ENCODE measurements at places on chromosomes 3 and 15.
A peak's percentile ranks its signal among the peaks of the same experiment; 100 is the strongest.

- peak; percentile 74 for DNase-seq
Measured at GRCh38 chr3:50246517-50246954, 10.5 kb downstream of the GNAI2 start.

- no peak for DNase-seq
Measured at GRCh38 chr3:151009430-151009829, 36.9 kb upstream of the CLRN1 start.

DNA sequence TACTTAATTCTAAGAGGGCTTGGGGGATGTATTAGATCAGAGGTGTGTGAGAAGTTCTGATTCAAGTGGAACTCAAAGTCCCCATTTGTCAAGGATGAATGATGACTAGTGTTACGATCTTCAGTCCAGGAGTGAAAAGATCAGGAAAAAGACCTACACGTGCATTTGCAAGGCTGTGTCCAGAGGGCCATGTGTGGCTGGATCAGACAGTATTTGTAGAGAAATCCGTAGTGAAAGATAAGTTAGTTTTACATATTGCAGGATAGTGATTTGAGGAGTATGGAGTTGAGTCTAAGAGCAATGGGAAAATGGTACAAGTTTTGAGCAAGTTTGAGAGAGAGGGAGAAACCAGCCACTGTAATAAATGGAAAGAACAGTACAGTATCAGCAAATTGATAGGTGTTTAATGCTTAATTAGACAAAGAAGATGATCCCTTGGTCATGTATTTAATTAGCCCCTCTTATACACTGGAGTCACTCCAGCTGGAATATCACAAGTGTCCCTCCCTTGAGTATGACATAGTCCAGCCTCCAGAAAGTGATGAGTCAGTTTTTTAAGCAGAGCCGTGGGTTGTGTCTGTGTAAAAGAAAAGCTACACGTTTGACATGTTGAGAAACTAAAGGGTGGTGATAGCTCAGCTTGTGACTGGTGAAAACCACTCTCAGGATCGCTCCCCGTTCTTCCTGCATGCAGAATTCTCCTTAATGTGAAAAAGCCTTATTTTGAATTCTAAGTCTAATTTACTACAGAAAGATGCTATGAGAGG lies 348.8 kb downstream of the ROBO1 start:
- no peak for DNase-seq

- DNase-seq = peak; percentile 11
Measured at GRCh38 chr3:144516026-144516425, 544.4 kb downstream of the DIPK2A start.

DNA sequence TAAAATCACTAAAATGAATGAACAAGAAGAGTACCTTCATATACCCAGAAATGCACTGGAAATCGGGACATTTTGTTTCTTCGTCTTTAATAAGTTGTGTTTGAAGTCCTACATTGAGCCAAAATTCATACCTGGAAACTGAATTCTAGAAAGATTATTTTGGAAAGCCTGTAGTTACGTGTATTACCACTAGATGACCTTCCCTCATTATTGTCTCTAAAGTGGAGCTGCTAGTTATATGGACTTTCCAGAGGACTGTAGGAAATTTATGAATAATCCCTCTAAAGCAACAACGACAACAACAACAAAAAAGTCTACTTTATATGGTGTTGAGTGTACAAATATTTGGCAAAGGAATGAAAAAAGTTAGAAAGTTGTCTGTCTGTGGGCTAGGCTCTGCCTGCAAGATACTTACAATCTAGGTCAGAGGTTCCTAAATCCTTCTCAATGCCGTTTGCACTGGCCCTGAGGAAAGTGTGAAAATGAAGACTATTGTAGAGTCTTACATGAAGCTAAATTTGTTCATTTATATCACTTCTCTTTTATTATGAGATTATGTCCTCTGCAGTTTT lies 234.8 kb upstream of the NR2E3 start:
- no peak for DNase-seq

DNA sequence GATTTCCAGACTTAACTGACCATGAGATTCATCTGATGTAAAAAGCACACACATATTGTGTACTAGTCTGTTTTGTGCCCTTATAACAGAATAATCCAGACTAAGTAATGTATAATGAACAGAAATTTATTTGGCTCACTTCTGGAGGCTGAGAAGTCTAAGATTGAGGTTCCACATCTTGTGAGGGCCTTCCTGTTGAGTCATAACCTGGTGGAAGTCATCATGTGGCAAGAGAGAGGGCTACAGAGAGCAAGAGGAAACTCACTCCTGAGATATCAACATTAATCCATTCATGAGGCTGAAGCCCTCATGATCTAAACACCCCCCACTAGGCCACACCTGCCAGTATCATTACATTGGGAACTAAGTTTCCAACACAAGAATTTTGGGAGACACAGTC lies 977.6 kb downstream of the MCTP2 start:
- DNase-seq = peak; percentile 8

DNA sequence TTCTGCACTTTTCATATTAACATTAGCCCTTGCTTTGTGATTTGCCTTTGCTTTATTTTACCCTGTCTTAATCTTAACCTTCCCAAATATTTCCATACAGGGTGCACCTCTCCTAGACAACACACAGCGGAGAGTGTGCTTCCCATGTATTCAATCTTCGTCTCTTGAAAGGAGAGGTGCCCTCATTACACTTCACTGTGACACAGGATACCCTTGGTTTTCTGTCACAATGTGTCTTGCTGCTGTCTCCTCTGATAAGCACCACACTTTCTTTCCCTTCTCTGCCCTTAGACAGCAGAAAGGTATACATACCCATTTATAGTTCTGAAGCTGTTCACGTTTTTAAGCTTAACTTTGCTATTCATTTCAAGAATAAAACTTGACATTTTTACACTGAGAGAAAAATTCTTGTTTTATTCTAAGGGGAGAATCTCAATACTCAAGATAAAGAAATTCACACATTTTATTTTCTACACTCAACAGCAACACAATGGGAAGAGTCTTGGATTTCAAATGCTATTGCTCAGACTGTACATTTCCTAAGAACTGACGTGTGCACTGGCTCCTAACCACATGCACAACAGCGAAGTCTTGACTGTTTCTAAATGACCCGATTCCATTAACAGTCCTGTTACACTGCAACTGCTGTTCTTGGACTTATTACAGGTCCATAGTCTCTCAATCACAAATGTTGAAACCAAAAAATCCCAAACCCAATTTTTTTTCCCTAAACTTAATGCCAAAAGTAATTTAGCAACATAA lies 21.1 kb downstream of the ZXDC start:
- DNase-seq = no peak

DNA sequence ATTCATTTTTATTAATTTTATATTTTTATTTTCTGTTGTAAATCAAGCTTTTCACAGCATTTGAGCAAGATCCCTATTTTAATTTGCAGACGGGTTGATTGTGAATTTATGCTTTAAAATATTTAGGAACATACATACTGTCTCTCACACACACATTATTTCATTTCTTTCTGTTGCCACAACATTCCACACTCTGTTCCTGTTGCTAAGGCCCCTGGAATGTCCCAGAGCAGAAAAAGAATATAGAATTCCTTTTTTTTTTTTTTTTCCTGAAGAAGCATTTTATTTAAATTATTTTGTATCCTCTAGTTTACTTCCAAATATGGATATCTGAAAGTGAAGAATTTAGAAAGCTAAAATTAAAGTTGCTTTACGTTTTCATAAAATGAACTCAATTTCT lies 36.8 kb upstream of the SCAANT1 start:
- peak; percentile 30 for DNase-seq

DNA sequence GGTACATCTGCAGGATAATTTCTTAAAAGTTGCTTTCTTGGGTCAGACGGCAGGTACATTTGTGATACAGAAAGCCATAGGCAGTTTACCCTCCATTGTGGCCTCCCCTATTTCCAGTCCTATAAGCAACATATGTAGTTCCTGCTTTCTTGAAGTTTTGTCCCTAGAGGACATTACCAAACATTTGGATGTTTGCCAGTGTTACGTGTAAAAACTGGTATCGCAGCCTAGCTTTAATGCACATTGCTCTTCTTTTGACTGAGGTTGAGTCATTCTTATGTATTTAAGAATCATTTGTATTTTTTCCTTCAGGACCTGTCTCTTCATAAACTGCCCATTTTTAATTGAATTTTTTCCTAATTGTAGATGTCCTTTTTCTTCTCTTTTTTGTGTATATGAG lies 114.3 kb downstream of the DIPK2A start:
- no peak for DNase-seq

DNA sequence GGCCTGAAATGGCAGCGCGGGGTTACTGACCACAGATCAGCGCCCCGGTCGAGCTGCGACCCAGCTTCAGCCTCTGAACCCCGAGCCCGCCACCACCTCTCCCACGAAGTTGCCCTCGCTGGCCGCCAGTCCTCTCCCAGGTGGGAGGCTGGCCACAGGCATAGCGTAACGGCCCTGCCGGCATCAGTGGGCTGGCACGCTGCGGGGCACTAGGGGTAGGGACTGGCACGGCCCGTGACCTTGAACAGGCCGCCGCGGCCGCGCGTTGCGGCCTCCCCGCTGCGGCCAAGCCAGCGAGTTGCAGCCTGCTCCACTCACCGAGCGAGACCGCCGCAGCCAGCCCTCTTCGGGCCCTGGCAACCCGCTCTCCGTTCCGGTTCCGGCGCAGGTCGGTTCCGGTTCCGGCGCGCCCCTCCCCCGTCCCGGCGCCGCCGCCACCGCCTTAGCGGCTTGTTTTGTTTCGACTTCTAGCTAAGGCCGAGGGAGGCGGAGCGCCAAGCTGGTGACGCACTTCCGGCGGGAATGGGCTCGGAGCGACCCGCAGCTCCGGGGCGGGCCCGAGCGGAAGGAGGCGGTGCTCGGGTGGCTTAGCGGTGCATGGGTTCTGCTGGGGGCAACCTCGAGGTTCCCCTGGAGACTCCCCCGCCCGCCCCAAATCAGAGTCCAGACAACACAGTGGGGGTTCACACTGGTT lies at the start of gene USP19:
USP19 (minus strand) TSS at position 386 of the 694 bp plus-strand sequence. CDS start 1,678 bp downstream, outside the sequence.
- peak; percentile 86 for DNase-seq

- no peak for DNase-seq
Measured at GRCh38 chr3:122094125-122094524, 39.0 kb downstream of the CD86 start.

DNA sequence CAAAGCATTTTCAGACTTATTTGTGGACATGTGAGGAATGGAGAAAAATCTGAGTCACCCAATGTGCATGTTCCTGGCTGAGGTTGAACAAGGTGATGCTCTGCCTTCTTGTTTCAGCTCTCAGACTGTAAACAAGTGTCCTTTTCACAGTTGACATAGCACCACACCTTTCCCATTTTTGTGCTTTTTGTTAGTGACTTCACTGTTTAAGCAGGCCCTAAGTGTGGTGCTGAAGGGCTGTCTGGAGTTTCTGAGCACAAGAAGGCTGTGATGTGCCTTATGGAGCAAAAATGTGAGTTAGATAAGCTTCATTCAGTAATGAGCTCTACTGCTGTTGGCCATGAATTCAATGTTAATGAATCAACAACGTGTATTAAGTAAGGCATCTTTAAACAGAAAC lies 20.4 kb downstream of the ABI3BP start:
- no peak for DNase-seq

GRCh38 chr3:160618363-160618762 lies 53.0 kb upstream of the KPNA4 start:
- no peak for DNase-seq

DNA sequence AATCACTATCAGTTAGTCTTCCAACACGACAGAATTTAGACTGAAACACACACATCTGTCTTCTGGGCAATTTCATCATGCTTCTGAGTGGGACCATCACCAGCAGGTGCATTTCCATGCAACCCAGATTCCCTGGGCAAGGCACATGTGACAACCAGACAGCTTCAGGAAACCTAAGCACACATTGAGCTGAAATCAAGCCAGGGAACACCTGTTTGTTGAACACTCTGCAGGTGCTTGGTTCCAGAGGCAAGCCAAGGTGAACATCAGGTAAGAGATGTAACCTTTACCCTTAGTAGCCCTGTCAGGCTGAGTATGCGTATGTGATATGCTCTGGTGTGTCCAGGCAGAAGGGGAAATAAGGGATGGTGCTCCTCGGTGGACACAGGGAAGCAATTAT lies 3.3 kb upstream of the PSMD2 start:
- DNase-seq = no peak

DNA sequence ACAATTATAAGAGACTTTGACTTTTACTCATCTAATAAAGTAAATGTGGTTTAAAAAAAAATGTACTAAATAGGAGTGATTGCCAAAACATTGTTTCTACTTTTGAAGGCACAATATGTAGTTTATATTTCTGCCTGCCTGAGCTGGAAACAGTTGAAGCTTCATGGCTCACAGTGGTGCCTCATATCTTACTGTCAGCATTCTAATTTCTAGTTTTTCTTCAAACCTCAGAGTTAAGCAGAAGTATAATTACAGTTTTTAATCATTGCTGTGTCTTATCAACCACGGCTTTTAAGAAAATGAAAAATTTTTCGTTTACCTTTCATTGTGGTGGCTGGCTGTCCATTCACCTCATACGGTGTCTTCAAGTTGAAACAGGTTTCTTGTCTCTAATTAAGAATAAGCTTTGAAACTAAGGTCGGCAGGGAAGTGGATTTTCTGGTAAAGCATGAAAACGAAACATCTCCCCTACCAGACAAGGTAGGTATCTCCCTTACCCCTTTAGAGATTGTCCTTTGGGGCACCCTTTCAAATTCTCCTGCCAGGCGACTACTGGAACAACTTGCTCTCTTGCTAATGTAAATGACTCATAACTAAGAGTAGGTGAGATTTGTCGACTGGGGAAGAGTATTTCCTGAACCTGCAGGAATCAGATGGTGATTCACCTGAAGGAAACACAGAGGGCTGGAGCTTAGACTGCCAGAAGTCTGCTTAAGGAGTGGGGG lies at the start of gene GPR87:
GPR87 (minus strand) TSS at position 554 of the 725 bp plus-strand sequence. CDS start 16,720 bp downstream, outside the sequence.
- no peak for DNase-seq

GRCh38 chr3:134462331-134462941 lies 23.3 kb downstream of the ANAPC13 start:
- DNase-seq = peak; percentile 70

Data from foreskin melanocyte (primary cell).